Progenitor cell of endocrine pancreas (in vitro differentiated cells): ENCODE measurements at places on chromosomes 1 and 21.
A peak's percentile ranks its signal among the peaks of the same experiment; 100 is the strongest.

DNA sequence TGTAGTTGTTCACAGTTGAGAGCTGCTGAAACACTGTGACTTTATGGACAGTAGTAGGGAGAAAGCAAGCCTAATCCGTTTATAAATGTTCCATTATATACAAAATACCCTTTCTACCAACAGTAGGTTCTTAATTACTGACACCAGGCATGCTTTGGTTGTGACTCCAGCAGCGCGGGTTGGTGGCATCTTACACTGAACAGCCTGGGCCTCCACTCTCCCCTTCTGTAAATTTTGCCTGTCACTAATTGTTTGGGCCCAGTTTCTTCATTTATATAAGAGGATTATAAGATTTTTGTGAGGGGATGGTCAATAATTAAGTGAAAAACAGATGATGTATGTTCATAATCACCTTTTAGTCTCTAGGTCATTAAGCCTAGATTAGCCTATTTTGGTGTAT, 58.2 kb downstream of the ITSN1 start:
- DNase-seq: no peak

DNA sequence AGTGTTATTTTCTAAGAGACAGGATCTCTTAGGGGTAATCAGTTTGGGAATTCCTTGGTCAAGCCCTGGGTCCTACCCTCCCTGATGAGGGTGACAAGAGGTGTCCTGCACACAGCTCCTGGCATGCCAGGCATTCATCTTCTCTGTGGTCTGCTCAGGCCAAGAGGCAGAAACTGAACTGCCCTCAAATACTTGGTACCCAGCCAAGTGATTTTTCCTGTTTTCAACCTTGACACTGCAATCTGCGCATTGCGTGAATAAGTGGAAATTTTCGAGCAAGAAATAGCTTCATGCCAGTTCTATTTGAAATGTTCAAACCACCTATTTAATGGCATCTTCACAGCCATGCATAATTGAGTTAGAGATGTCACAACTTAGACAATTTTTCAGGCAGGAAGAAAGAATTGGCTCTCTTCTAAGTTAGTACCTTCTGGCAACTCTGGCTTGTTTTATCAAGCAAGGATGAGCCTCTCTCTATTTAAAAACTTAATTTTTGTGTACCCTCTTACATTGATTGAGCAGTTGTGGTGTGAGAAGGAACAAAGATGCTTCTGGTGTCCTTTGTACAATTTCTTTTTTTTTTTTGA, 27.0 kb downstream of the DNM3 start:
- DNase-seq: no peak

DNA sequence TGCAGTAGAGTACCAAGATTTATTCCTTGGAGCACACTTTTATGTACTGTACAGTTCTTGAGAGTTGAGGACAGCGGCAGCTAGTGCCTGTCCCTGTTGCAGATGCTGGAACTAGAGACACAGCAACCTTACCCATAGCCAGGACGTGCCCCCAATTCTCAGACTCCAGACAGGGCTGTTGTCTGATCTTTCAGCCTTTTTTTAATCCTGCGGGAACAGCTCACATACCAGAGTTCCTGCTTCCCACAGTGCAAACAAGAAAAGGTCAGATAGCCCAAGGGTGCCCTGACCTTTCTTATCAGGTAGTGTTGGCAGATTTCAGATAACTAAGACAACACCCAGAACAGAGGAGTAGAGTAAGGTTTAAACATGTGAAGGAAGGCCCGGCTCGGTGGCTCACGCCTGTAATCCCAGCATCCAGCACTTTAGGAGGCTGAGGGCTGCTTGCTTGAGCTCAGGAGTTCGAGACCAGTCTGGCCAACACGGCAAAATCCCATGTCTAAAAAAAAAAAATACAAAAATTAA, 78.5 kb downstream of the DOP1B start:
- no peak for DNase-seq

- no peak for DNase-seq
Measured at GRCh38 chr1:194968916-194969315, 1639.3 kb downstream of the KCNT2 start.

- no peak for DNase-seq
Measured at GRCh38 chr1:43396059-43396458, 6.4 kb downstream of the SZT2 start.

- no peak for DNase-seq
Measured at GRCh38 chr21:36803051-36803645, 104.2 kb downstream of the SIM2 start.

DNA sequence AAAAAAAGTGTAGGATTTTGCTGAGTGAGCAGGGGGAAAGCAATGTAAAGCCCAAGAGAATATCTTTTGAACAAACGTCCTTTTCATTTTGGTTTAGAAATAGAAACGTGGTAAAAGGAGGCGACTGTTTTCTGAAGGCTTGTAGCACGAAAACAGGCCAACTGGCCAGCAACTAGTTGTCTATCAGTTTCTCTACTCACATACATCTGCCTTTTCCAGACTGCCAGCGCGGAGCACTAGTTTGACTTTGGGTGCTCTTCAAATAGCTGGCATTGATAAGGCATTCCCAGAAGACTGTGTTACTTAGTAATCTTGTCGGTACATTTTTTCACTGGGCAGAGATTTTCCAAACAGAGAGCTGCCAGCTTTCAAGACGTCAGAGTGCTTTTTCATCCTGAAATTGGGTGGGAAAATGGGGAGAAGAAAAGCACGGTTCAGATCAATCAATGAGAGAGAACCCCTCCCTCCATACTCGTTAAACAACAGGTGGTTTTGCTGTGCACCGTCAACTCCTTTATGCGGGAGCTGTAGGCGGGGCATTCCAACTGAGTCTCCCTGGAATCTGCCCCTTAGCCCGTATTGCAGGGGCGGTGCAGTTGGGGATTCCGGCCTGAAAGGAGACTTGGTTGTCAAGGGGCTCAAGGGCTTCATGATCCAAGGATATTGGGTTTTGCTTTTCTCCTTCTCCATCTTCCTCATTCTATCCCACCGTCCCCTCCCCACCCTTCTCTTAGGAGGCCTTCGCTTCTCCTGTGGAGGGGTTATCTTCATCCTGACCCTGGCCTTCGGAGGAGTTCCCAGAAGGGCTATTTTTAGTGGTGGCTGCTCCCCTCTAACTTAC, 884 bp upstream of the LRRC8C start:
- no peak for DNase-seq

GRCh38 chr1:199081739-199082138, 442.9 kb downstream of the PTPRC start:
- no peak for DNase-seq

DNA sequence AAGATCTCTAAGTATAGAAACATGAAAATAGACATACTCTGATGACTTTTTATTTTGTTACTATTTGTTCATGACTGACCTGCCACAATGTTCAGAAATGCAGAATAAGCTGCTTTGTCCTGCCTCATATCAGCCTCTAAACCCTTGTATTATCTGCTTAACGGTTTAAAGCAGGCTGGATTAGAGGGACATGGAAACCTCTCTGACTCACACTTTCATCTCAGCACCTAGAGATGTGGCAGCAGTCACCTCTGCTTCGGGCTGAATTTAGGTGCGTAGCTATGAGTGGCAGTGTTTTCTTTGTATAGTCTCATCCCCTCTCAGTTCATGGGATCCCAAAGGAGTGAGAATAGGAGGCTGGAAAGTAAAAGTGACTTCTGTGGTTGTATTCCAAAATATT, 255.4 kb downstream of the RGS7 start:
- DNase-seq: no peak

DNA sequence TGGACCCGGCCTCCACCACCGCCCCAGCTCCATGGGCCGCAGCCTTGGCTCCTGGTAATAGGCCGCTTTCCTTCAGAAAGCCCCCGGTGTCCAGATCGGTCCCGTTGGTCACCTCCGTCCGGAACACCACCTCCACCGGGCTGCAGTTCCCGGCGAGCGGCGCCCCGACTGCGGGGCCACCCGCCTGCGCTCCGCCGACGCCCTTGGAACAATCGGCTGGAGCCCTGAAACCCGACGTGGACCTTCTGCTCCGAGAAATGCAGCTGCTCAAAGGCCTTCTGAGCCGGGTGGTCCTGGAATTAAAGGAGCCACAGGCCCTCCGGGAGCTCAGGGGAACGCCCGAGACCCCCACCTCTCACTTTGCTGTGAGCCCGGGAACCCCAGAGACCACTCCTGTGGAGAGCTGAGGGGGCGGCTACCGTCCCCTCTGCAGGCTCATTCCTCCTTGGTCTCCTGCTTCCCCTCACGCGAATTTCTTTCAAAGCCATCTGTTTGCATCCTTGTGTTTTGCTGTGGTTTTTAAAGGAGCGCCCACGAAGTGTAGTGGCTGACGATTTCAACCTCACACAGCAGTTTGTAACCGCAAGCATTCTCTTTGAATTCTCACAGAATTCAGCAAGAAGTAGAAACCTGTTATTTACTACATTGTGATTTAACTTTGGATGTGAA, 6.0 kb downstream of the FCRLB start:
- DNase-seq: no peak

DNA sequence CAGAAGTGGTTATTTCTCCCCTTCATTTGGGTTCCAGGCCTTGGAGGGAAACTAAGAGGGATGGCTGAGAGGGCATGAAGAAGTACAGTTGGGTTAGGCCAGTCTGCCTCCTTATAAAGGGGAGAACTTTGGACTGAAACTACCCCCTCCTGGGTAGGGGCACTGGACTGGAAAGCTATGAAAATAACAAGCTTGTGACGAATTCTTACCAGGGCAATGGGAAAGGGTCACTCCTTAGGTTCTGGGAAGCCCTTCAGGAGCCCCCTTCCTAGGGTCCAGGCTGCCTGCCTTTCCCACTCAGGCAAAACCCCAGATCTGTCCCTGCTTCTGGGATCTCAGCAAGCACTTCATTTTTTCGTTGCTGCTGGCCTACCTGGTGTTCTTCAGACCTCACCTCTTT, 9.8 kb upstream of the P3R3URF start:
- DNase-seq: no peak

GRCh38 chr21:18614303-18614702, 210.7 kb upstream of the TMPRSS15 start:
- no peak for DNase-seq

- DNase-seq: no peak
Measured at GRCh38 chr21:45959779-45960390, 21.7 kb upstream of the COL6A1 start.

DNA sequence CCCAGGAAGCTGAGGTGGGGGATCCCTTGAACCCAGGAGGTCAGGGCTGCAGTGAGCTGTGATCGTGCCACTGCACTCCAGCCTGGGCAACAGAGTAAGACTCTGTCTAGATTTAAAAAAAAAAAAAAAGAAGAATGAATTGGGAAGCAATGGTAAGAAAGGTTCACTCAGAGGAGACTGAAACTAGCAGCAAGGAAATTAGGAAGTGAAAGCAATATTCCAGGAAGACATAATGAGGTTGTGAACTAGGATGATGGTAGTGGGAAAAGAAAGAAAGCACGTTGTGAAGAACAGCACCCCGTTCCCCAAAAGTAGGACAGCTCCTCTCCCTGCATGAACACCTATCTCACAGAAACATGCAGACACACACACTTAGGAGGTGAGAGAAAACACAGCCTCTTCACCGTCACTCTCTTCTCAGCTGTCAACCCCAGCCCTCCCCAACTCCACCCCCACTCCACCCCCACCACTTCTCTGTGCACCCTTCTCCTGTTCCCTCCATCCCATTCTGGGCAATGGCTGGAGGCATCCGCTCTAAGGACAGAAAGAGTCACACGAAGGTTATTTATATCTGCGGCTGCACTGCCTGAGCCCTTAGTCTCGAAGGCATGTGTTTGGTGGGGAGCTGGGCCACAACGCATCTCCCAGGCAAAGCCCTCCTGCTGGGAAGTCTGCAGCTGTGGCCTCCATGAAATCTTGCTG, 101.8 kb upstream of the LPGAT1 start:
- DNase-seq: no peak

DNA sequence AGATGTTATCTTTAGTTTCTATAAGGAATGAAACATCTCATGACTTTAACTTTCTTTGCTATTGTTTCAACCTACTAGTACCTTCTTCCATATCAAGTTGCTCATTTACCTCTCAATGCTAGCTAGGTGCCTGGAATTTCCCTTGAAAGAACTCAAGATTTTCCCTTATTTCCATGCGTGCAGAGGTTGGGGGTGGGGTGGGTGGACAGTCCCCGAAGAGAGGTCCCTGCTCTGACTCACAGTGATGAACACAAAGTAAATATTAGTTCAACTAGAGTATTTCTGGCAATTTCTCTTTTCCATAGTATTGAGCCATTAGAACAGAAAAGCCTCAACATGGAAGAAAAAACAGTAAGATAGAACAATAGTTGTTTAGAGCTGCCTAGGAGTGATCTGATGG, 239.0 kb upstream of the ZP4 start:
- no peak for DNase-seq

- peak; percentile 67 for DNase-seq
Measured at GRCh38 chr1:41810446-41810845, 108.3 kb downstream of the HIVEP3 start.

- no peak for DNase-seq
Measured at GRCh38 chr1:199859491-199859933, 168.0 kb upstream of the NR5A2 start.

- no peak for DNase-seq
Measured at GRCh38 chr1:53128401-53128800, 14.0 kb downstream of the SLC1A7 start.

DNA sequence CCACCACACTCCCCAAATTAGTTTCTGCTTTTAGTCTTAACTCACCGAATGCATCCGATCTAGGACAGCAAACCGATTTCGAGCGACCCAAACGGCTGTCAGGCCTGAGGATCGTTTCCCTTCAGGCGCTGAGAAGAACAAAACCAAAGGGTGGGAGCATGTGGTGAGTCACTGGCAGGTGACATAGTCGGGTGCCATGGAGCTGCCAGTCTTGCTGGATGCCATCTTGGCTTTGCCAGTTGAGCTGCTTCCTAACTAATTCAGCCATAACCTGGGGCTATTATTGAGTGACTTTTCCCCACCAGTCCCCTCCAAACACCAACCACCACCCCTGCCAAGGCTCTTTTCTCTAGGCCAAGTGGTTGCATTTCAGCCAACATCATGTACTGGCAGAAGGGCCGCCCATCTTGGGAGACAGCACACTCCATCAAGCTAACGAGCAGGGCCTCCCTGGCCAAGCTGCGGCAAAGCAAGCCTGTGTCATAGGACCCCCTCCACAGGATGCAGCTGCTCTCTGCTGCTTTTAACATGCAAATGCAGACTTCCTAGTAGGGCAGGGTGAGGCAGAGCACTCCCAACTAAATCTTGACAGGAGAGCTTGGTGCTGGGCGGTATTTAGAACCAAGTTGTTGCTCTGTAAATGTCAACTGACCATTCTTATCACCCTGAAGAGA, 22.3 kb upstream of the PEX19 start:
- DNase-seq: no peak

GRCh38 chr1:26317146-26317545, 612 bp upstream of the CD52 start:
- DNase-seq: no peak
